ENCODE measurements at places on chromosomes 12 and 14.

DNA sequence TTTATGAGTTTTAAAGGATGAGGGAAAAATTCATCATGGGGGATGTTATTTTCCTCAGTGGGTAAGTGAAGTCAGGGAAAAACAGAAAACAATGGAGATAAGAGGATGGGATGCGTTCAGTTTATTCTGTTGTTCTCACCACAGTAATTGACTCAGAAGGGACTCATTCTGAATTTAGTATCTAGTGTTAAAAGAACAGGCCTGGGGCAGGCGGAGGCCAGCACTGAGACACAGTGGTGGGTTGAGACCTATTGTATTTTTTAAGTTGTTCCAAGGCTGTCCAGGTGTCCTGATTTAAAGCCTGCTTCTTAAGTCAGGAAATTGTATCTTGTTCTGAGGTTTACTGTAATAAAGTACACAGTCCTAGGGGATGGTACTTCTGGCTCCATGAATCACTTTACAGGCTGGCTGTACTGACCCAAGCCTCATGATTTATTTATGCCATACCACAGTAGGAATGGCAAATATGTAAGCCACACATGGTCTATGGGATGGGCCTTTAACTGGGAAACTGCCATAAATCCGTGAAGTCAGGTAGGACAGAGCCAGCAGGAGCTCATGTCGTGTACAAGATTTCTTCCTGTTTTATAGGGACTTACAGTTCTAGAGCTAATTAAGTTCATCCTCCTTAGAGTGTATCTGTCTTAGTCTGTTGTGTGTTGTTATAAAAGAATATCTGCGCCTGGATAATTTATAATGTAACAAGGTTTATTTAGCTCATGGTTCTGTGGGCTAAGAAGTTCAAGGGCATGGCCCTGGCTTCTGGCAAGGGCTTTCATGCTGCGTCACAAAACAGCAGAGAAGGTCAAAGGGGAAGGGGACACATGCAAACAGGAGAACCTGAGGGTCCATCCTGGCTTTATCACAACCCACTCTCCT lies 244.1 kb downstream of the FBXL14 start:
- no peak for DNase-seq

DNA sequence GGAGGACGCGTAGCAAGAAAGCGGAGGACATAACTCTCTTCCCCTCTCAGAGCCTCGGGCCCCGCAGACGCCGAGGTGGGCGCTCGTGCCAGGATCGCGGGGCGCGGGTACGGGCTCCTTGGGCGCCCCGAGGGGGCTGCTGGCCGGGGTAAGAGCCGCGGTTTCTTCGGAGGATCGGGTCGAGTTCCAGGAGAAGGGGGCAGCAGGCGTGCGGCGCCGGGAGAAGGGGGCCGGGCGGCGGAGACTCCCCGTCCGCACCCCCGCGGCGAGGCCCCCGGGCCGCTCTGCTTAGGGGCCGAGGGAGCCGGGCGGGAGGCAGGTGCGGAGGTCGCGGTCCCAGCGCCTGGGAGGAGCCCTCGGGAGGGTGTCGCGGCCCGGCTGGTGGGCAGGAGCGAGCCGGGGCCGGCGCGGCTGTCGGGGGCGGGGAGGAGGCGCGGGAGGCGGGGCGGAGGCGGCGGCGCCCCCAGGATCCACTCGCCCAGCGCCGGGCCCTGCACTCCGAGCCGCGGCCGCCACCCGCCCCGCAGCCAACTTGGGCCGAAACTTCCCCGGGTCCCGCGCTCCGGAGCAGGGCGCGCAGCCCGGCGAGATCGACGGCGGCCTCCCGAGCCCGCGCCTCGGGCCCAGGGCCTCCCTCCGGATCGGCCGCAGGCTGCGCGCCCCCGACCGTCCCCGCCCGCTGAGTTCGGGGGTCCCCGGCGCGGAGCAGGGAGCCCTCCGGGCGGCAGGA lies 64.4 kb downstream of the FBXL14 start:
- DNase-seq, result no peak

DNA sequence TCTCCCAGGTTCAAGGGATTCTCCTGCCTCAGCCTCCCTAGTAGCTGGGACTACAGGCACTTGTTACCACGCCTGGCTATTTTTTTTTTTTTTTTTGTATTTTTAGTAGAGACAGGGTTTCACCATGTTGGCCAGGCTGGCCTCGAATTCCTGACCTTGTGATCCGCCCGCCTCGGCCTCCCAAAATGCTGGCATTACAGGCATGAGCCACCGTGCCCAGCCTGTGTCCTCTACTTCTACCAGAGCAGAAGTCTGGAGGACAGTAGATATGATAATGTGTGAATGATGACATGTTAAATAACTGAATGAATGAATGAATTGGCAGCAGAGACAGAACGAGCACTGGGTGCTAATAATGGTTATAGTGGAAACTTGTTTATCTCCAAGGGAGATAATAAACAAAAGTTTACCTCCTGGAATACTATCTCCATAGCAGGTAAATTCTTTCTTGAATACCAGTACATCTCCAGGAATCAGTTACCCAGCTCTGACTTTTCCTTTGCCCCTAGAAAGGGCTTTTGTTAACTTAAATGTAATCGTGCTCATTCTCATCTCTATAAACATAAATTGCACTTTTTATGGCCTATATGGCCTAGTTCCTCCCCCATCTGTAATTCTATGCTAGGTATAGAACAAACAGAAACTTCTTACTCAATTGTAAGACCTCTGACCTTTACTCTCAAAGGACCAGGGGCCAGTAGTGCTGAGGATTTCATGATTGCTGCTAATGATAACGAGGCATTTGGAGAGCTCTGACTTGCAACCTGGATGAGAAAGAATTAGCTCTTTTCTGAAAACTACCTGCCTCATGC lies 7.2 kb upstream of the LGALS3 start:
- DNase-seq, result no peak

- no peak for DNase-seq
Observed at GRCh38 chr14:54556535-54556934, 10.4 kb upstream of the SAMD4A start.

DNA sequence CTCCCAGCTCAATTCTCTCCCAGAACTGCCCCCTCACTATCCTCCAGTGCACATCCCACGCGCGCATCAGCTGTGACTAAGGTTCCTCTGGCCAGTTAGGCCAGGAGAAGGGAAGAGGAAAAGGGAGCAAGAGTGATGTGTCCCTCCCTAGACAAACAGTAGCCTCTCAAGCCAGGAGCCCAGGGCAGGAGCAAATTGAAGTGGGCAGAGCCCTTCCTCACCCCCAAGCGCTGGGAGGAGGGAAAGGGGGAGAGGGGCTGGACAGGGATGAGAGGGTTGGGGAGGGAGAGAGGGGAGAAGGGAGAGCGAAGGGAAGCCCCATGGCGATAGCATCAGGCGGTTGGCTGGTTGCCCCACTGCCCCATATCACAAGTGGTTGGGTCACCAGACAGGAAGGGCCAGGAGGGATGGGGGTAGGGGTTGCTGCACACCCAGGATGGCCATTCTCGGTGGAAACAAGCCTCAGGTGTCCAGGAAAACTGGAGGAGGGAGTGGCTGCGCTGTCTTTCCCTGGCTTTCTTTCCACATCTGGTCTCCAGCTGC lies 1.1 kb downstream of the CD63 start:
- DNase-seq, result no peak

DNA sequence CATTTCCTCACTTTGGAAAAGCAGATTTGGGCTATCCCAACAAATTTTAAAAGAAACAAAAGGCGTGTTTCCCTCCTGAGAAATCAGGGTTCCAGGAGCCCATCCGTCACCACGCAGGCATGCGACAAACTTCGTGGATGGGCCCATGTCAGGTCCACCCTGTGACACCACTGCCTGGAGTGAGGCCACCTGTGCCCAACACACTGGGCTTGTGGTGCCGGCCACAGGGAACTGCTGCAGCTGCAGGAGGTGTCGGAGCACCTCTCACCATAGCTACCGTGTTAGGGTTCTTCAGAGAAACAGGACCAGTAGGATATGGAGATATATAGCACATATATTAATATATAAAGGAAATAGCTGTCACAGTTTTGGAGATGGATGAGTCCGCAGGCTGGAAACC lies 53.0 kb upstream of the BCL11B start:
- no peak for DNase-seq

- DNase-seq, result no peak
Observed at GRCh38 chr14:104286086-104286485, 147.7 kb downstream of the KIF26A start.

DNA sequence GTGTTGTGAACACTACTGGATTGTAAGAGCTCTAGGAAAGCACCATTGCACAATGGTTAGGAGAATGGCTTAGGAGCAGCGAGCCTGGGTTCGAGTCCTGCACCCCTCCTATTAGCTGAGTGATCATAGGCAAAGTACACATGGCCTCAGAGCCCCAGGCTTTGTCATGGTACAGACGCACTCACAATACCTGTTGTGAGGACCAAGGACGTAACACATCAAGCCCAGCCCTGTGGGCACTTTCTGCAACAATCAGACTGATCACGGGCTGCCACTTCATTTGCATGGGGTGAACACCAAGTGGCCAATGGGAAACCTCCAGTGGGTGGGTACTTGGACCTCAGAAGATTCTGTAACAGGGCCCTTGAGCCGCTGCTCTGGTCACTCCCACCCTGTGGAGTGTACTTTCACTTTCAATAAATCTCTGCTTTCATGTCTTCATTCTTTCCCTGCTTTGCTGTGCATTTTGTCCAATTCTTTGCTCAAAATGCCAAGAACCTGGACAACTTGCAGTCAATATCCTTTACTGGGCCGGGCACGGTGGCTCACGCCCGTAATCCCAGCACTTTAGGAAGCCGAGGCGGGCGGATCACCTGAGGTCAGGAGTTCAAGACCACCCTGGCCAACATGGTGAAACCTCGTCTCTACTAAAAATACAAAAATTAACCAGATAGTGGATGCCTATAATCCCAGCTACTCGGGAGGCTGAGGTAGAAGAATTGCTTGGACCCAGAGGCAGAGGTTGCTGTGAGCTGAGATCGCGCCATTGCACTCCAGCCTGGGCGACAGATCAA lies 28.2 kb downstream of the GLRX5 start:
- no peak for DNase-seq

DNA sequence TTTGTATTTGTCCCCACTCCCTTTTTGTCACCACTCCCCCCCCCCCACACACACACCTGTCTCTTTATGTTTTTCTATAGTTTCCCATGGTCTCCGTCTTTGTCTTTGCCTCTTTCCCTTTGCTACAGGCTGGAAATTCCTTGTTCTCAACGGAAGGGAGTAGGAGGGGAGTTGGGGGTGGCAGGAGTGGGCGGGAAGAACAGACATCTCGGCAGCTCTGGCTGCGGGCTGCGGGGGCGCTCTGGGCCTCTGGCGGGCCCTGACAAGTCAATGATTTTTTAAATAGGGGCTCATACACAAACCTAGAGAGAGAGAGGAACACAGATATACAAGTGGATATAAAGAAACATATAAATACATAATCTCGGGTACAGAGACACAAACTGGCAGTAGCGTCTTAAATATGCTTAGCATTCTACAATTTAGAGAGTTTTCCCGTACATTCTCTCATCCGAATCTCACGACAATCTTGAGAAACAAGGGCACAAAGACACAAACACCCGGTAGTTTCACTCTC lies 2.4 kb upstream of the NAB2 start:
- no peak for DNase-seq

DNA sequence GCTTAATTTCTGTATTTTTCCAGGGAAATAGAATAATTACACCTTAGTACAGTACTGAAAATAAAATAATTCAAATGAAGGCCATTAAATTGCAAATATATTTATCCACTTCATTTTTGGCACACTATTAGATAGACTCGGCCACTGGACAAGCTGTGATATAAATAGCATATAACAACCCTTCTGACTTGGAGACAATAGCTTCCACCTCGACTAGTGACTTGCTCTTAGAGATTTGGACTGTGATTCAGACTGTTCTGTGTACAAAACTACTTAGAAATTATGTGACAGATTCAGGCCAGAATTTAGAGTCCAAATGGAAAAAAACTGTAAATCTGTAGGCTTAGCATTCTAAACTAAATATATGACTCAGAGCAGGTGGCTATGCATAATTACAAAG lies 949.9 kb downstream of the LRFN5 start:
- no peak for DNase-seq

GRCh38 chr12:76636121-76636692 lies 76.6 kb upstream of the OSBPL8 start:
- DNase-seq, result no peak

GRCh38 chr12:120668868-120669840 lies 17.8 kb upstream of the MLEC start:
- DNase-seq, result no peak

- no peak for DNase-seq
Observed at GRCh38 chr12:95169368-95169767, 47.9 kb downstream of the FGD6 start.

- no peak for DNase-seq
Observed at GRCh38 chr14:50103558-50103957, 12.8 kb downstream of the VCPKMT start.

DNA sequence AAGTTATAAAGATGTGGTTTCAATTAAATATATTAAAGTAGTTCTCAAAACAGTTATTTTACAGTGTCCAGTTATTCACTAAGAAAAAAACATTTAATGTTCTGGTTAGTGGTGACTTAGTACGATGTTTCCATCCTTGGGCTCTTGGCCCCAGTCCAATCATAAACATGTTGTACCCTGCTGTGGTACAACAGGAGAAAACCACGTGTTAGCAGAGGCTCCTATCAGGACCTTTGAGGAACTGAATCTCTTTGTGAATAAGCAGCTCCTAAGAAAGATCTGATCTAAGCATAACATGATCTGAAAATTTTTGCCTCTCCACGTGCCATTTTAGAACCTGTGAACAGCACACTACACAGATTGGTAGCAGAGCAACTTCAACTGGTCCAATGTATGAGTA lies 234.0 kb downstream of the SYT1 start:
- no peak for DNase-seq

DNA sequence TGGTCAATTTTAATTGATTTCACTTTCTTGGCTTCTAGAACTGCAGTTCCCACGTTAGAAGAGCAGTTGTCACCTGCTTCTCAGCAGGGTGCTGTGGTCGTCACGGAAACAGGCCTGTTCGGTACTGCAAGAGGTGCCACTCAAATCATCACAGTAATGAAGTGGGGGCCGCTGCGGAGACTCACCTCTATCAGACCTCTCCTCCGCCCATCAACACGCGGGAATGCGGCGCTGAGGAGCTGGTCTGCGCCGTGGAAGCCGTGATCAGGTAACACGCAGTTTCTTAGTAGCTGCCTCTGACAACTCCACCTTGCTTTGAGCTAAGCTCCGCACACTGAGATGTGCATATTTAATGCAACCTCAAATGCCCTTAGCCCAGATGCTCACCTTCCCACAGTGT lies 107.2 kb downstream of the UNC79 start:
- DNase-seq, result no peak

- no peak for DNase-seq
Observed at GRCh38 chr12:94678379-94678778, 28.0 kb upstream of the TMCC3 start.

- DNase-seq, result no peak
Observed at GRCh38 chr12:513446-513845, 53.7 kb downstream of the B4GALNT3 start.
